CD4-positive, alpha-beta T cell treated with Interleukin-2 at 100 ng/mL for 4 hours (primary cell): ENCODE measurements at places on chromosomes 4 and X.

DNA sequence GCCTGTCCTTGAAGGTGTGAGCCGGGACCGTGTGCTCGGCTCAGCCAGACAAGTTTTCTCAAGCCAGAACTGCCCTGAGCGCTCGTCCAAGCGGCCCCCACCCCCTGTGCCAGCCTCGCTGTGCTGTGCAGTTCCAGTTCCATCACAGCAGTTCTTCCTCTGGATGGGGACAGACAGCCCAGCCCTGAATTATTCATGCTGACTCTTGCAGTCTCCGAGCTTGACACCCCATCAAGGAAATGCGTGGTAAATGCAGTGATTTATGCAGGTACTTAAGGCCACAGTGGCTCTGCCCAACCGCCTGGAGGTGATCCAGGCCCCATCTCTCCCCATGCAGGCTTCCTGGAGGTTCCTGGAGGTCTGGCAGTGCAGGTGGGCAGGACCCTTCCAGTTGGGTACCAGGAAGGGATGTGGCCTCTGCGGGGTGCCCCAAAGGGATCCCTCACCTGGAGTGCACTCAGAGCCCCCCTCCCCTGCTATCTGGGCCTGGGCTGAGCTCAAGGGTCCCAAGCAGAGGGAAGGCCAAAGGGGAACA lies 44.8 kb upstream of the HMX1 start:
- no peak for DNase-seq

GRCh38 chrX:70476166-70476933 lies 31.7 kb downstream of the DLG3 start:
- DNase-seq, result no peak

GRCh38 chr4:137452799-137453198 lies 79.5 kb downstream of the PCDH18 start:
- DNase-seq, result no peak

DNA sequence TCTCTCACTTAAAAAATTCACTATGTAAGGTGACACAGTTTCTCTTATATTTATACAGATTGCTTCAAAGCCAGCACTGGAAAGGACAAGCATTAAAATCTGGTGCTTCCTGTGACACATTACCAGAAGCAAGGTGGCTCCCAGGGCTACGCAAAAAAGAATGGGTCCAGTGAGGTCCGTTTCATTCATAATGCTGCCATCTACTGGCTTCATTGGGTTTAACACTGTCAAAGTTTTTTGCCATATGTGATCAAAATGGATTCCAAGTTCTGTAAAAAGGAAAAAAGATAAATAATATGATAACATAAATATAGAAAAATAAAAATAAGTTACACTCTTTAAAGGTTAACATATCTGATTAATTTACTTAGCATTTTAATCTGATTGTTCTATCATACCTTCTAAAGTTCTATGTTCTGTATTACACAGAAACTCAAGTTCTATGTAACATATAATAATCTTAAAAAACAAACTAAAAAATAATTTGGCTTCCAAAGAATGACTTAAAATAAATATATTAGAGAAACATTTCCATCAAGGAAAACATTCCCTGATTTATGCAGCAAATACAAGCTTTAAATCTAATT lies 22.1 kb downstream of the YIPF7 start:
- peak; percentile 66 for DNase-seq

GRCh38 chr4:102791318-102791835 lies 30.6 kb upstream of the MANBA start:
- no peak for DNase-seq

DNA sequence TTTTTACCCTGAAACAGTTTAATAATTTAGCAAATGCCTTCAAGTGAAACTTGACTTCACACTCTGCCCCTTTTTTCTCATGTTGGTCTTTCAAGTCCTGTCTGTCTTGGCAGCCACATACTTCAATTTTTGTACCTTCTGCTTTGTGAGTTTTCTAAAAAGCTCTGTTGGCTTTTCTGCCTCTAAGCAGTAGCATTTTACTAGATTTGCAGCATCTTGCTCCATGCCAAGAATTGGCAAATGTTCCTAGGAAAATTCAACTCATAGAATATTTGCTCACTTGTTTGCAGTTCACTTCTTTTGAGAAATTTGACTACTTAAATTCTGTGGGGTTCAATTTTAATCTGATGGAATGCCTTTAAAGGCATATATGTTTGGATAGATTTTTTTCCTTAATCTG lies 59.2 kb downstream of the FAM47A start:
- no peak for DNase-seq

GRCh38 chr4:113943863-113944262 lies 35.6 kb downstream of the ARSJ start:
- no peak for DNase-seq

GRCh38 chrX:40097504-40098263 lies at the start of gene BCOR:
TSS of gene BCOR (minus strand) at chrX:40097958. CDS start at chrX:40077929, 20,029 bp downstream.
- DNase-seq, result peak; percentile 77

- no peak for DNase-seq
Observed at GRCh38 chr4:16715482-16715881, 183.0 kb downstream of the LDB2 start.

- no peak for DNase-seq
Observed at GRCh38 chr4:142211444-142211843, 575.1 kb downstream of the IL15 start.

- DNase-seq, result no peak
Observed at GRCh38 chr4:6245246-6246169, 24.1 kb upstream of the WFS1 start.

DNA sequence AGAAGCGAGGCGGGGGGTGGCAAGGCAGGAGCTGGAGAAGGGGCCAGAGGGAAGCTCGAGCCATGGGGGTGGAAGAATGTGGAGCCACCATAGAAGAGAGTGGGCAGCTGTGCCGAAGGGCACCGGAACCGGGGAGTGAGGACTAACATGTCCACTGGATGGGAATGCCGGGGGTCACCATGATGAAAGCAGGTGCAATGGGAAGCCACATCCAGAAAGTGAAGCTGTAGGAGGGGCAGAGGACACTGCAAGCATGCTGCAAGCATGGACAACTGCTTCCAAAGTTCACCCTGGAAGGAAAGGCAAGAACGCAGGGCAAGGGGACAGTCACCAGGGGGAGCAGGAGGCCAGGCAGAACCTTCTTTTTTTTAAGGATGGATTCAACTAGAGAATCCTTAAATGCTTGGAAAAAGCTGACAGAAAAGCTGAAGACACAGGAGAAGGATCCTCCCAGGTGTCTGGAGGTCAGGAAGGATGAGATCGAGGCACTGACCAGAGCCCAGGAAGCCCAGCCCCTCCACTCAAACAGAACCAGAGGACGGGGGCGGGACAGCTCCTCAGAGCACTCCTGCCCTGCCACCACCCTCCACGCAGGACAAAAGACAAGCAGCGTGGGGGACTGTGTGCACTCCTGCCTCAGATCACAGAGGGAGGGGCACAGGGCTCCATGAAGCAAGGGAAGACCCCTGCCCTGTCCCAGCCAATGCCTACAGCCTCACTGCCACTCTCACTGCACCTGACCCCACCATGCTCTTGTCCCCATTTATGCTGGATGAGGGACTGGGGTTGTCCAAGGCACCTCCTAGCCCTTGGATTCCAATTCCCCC lies 169.2 kb downstream of the AFAP1 start:
- no peak for DNase-seq

- DNase-seq, result no peak
Observed at GRCh38 chr4:32148111-32148666, 1428.0 kb downstream of the PCDH7 start.

DNA sequence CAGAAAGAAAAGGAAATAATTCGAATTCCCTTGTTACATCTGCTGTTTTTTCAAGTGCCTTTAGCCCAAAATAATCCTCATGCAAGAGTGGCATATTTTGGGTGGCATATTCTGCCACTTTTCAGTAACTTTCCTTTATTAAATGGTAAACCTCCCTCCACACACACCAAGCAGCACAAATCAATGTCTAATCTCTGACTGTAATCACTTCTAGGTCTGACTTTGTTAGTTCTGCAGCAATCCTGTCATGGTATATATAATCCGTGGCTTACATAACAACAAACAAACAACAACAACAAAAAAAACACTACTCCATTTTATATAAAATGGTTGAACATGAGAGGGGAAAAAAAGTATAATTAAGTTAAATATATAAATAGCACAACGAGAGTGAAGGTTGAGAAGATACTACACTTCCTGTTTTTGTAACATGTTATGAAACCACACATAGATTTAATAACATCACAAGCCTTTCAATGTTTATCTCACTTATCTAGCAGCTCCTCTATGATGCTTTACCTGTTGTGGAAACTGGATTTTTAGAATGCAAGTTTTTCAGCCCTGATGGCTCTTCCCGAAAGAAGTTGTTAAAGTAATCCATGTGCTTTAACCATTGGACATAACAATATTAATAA lies 715.4 kb downstream of the GRXCR1 start:
- DNase-seq, result no peak

GRCh38 chr4:28799696-28800095 lies 1920.5 kb upstream of the PCDH7 start:
- no peak for DNase-seq

GRCh38 chr4:16608611-16609125 lies 289.8 kb downstream of the LDB2 start:
- no peak for DNase-seq

DNA sequence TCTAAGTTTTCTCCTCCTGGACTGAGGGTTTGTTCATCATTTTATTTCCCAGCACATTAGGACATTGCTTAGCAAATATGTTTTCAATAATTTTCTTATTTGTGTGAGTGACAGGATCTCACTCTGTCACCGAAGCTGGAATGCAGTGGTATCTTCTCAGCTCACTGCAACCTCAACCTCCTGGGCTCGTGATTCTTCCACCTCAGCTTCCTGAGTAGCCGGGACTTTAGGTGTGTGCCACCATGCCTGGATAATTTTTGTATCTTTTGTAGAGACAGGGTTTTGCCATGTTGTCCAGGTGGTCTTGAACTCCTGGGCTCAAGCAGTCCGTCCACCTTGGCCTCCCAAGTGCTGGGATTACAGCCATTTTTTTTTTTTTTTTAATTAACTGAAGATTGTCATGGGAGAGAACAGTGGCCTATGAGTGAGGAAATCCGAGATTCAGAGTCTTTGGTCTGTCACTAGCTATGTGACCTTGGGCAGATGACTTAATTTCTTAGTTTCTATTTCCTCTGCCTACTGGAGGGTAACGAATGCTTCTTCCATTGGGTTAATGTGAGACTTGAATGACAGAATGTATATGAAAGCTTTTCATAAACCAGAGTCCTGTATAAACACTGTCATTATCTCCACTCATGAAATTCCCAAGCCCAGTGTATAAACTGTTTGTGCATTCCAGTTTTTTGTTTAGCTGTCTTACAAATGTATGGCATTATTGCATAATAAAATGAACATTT lies 23.9 kb downstream of the MOB1B start:
- no peak for DNase-seq

GRCh38 chr4:152513078-152513477 lies 22.8 kb downstream of the FBXW7 start:
- no peak for DNase-seq

DNA sequence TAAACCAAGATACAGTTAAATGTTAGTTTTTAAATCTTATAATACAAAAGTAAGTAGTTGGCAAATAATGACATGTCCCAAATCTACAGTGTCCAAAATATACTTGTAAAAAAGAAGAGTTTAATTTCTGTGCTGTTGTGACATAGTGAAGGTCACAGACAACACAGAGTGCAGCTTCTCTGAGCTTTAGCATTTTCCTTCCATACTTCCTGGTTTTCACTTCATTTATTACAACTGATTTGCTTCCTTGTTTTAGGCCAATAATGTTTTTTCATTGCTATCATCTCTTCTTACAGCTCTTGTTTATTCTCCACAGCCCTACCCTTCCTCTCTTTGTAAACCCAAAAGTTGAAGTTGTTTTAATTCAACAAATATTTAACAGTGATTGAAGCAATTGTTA lies 132.4 kb upstream of the TET2 start:
- no peak for DNase-seq

DNA sequence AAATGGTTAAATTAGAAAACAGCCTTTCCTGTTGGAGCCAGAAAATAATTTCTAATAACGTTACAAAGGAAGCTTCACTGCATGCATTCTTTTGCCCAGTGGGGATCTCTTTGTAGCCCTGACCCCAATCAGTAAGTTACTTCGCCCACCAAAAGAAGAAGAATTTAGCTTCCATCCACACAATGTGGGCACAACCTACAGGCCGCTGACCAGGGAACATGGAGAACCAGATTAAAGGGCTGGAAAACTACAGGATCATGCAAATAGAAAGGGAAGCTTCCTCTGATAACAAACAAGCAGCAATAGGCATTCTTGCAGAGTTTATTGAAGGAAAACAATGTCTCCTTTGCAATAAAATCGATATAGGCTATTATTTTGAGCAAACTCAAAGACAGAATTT lies 21.3 kb upstream of the TSPAN5 start:
- DNase-seq, result no peak

GRCh38 chr4:76850010-76850441 lies 47.9 kb downstream of the SOWAHB start:
- no peak for DNase-seq

DNA sequence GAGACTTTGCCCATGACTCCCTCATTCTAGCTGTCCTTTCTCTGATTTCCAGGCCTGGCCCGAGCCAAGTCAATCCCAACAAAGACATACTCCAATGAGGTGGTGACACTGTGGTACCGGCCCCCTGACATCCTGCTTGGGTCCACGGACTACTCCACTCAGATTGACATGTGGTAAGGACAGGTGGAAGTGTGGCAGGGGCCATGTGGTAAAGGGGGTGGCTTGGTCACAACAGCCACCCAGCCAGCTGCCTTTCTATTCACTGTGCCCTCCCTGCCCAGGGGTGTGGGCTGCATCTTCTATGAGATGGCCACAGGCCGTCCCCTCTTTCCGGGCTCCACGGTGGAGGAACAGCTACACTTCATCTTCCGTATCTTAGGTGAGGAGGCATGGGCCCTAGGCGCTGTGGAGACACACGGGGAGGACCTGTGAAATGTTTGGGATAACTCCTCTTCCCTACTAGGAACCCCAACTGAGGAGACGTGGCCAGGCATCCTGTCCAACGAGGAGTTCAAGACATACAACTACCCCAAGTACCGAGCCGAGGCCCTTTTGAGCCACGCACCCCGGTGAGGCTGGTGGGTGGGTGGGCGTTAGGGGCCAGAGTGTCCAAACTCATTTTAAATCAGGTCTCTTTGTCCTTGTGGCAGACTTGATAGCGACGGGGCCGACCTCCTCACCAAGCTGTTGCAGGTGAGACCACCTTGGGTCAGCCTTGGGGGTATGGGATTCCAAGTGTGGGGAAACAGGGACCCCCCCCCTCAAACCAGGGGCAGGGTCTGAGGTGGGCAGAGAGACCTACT lies 6.1 kb upstream of the USP11 start:
- DNase-seq, result no peak

GRCh38 chr4:40838742-40839141 lies 89.0 kb downstream of the NSUN7 start:
- no peak for DNase-seq

GRCh38 chr4:56655209-56655626 lies 25.9 kb downstream of the HOPX start:
- DNase-seq, result no peak

GRCh38 chr4:68326141-68326540 lies 23.7 kb downstream of the YTHDC1 start:
- no peak for DNase-seq

- DNase-seq, result no peak
Observed at GRCh38 chr4:148716431-148717052, 274.3 kb upstream of the NR3C2 start.

GRCh38 chrX:36978886-36979285 lies 29.3 kb upstream of the FAM47C start:
- DNase-seq, result no peak
